CD4-positive, alpha-beta T cell treated with Interleukin-12 subunit alpha and Interleukin-12 subunit beta, for 1 hour (primary cell): ENCODE measurements at places on chromosomes 12 and 14.

DNA sequence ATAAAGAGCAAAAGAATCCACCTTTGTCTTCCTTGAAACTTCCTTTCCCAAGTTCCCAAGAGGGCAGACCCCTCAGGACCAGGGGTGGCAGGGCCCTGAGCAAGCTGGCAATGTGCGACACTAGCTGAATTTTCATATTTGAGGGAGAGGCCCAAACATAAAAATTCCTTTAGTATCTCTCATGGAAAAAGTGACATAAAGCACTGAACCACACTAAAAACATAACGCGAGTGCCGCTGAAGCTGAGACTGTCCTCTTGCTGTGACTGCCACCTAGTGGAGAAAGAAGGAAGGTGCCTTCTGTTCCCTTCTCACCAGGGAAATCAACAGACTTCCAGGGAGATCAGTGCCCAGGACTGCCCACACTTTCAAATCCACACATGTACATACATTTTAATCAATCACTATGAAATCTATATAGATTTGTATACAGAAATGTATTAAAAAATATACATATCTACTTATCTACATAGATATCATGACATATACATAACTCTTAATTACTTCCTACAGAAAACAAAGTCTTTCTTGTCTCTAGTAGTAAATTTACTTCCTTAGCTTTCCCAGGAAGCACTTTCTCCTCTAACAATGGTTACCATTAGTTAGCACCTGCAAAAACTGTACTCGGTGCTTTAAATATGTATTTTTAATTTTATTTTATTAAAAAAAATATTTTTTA lies 53.8 kb downstream of the SSH1 start:
- DNase-seq, result peak; percentile 80

GRCh38 chr14:61482348-61483206 lies 161.2 kb downstream of the PRKCH start:
- DNase-seq, result no peak

DNA sequence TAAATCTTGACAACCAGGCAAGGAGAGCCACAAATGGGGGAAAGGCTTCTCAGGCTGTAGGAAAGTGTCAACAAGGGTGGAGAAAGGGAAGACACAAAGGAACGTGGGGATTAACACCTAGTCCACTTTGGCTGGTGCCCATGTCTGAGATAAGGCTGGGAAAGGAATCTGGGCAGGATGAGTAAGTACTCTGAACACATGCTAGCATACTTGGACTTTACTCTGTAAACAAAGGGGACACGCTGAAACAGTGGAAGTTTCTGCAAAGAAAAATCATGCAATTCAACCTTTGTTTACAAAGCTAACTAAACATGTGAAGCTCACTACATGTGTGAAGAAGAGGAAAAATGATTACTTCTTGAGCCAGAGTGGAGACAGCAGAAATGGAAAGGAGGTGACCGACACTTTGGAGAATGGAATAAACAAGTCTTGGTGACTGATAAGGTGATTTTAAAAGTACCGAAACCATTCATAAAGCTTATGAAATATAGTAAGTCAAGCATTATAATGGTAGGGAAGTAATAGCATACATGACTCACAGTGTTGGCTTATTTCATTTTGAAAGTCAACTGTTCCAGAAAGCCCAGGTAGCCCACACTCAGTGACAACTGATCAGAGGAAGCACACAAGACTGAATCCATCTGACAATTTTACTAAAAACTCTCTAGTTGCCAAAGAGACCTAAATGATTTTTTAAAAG lies 13.2 kb downstream of the CPNE8 start:
- no peak for DNase-seq

- no peak for DNase-seq
These were observed 1472.5 kb upstream of the SEL1L start for GRCh38 chr14:83006121-83006670.

DNA sequence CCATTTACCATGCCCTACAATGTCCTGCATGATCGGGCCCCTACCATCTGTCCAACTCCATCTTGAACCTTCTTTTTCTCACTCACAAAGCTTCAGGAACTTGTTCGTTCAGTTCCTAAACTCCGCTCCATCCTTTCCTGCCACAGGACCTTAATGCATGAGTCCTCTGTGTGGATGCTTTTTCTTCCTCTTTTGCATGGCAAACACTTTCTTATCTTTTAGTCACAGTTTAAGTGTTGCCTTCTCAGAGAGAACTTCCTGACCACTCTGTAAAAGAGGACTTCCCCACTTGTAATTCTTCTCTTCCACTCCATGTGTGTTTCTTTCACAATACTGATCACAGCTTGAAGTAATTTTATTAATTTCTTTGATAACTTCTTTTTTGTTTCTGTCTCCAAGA lies 54.4 kb upstream of the ETV6 start:
- no peak for DNase-seq

DNA sequence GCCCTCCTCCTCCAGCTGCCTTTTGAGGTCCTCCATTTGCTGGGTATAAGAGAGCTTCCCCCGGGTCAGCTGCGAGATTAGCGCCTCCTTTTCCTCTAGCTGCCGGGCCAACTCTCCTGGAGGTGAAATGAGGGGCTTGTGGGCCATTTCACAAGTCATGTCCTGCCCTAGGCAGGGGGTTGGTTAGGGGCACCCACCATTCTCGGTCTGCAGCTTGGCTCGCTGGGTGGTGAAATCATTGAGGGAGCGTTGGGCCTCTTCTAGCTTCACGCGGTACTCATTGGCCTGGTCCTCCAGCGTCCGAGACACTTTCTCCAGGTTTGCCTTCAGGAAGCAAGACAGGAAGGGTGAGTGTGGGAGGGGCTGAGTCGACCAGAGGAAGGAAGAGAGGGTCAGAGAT lies 12.6 kb downstream of the CMTM5 start:
- no peak for DNase-seq

GRCh38 chr12:114438635-114439256 lies 32.8 kb upstream of the TBX5 start:
- DNase-seq, result no peak

DNA sequence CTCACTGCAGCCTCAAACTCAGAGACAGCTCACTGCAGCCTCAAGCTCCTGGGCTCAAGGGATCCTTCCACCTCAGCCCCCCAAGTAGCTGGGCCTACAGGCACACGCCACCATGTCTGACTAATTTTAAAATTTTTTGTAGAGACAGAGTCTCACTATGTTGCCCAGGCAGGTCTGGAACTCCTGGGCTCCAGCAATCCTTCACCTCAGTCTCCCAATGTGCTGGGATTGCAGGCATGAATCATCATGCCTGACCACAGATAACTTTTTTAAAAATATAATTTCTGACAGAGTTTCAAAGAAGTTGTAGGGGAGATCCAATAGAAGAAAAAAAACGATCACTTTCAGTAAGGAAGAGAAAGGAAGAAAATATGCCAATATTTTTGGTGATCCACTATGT lies 189.7 kb upstream of the CDKN3 start:
- no peak for DNase-seq

GRCh38 chr14:64337888-64338615 lies 43.9 kb upstream of the ESR2 start:
- DNase-seq, result no peak

DNA sequence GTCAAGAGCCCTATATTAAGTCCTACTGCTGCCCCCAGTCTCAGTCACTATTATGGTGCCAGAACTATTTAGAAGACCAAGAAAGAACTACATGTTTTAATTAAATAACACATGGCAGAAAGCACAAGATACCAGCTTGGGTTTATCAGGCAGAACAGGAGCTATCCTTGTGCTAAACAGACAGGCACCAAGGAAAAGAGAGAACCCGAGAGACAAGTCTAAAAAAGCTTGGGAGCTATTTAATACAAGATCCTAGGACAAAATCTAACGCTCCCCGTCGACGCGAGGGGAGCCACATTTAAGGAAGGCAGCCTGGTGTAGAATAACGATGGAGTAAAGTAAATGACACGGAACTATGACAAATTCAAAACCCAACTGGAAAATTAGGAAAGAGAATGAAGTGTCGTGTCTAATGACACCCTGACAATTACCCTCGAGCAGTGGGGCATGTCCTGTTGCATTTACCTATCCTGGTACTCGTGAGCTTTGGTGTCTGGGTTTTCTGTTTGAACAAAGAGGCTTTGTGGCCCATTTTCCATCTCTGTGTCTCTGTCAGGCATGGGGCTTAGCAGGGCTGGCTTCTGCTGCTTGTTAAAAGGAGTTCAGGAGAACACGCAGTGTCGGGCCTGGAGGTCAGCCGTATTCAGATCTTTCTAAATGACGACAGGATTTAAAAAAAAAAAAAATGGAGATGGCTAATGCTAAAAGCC lies 140.6 kb downstream of the ETNK1 start:
- DNase-seq, result no peak

- DNase-seq, result no peak
These were observed 51.8 kb downstream of the ZFYVE21 start for GRCh38 chr14:103767336-103767894.

DNA sequence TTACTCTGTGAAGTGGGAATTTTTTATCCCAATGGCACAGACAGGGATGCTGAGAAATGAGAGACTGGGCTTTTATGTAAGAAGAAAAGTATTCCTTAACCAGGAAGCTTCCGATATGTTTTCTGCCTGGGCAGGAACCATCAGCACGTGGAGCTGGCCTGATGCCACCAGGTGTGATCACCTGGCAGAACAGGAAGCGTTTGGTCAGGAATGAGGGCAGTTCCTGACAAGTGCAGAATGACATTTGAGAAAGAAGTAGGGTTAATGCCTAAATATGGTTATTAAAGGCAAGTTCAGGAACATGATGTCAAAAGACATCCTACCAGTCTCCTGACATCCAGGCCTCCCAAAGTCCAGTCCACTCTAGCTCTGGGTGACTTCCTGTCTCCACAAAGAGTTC lies 210.3 kb downstream of the NUAK1 start:
- no peak for DNase-seq

GRCh38 chr12:116864371-116865160 lies 16.7 kb downstream of the HRK start:
- no peak for DNase-seq

DNA sequence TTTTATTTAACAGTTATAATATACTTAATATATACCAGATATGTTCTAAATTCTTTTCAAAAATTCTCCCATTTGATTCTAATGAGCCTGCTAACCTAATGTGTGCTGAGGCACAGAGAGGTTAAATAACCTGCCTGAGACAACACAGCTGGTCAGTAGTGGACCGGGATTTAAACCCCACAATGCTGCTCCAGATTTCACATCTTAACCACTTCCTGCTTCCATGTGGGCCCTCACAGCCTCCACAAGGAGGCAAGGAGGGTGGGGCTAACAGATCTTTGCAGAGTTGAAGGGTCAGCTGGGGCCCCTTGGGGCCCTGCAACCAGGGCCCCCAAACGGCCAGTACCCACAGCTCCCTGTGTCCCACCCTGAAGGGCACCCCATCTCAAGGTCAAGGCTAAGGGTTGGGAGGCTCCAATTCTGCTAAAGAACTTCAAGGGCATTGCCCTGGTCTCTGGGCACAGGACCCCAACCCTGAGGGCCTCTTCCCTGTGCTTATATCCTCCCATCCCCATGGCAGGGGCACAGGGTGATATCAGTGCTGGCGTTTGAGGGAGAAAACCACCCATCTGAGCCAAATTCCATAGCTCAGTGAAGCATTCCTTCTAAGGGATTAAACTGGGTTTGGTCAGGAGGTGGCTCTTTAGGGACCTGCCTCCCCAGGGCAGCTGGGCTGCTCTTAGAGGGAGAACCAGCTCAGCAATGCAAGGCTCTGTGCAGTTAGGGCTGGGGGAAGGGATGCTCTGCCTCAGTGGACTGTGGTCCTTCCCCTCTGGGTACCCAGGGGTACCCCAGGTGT lies 2.2 kb downstream of the KRT80 start:
- DNase-seq, result no peak

GRCh38 chr12:81863406-81863805 lies 104.3 kb upstream of the PPFIA2 start:
- no peak for DNase-seq

DNA sequence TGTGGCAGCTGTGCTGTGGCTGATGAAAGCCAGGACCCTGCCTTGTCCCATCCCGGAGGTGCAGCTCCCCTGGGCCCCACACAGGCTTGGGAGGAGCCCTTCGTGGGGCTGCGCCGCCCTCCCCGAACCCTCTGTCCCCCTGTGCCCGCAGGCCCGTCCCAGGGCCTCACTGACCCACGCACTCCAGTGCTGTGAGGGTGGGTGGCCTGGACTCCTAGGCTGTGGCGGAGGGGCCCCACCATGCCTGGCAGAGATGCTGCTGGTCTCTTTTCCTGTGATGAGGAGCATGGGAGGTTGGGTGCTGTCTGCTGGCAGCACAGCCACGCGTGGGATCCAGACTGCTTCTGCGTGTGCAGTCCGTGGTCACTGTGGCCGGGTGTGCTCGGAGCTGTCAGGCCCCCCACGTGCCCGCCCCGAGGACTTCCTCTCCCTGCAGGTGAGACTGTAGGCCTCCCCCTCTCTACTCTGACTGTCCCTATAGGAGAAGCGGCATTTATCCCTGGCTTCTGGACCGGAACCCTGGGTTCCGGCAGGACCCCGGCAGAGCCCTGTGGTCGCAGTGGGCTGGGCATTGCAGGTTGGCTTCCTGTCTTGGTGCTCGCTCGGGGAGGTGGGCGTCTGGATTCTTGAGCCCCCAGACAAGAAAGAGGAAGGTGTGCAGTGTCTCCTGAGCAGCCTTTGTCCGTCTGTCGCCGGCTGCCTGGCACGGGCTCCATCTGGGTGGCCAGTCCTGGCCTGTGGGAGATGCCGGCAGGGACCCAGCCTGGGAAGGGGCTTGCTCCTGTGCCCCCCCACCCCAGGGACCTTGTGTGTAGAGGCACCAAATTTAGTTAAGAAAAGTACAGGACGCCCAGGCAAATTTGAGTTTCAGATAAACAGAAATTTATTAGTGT lies 2.3 kb downstream of the MTA1 start:
- DNase-seq, result no peak

GRCh38 chr12:39915249-39915648 lies 190.6 kb downstream of the SLC2A13 start:
- no peak for DNase-seq

DNA sequence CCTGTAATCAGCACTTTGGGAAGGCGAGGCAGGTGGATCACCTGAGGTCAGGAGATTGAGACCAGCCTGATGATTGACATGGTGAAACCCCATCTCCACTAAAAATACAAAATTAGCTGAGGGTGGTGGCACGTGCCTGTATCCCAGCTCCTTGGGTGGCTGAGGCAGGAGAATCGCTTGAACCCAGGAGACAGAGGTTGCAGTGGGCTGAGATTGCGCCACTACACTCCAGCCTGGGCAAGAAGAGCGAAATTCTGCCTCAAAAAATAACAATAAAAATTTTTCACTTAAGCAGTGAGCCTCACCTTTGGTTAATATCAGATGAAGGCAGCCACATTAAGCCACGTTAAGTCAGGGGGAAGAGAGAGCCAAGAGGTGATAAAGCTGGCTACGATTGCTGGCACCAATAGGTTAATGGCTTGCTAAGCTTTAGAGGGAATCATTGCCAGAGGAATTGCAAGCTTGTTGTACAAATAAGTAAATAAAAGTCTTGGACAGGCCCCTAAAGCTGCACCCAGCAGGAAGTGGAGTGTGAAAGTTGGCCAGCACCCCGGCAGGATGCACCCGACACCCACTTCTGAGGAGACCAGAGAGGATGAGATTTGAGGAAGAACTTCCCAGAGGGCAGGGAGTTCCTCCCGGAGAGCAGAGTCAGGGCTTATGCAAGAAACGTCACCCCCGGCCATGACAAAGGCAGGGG lies 41.3 kb upstream of the TESC start:
- DNase-seq, result no peak
